ENCODE measurements at places on chromosomes 6 and 20. TPM values are rescaled to one million over a fixed set of nuclear protein-coding genes. Genes with fewer than 3 reads are reported as not detected.

TRIM15 gene
- 0.12 TPM for total RNA-seq

GHRH gene
- total RNA-seq: not detected

CLVS2 gene
- total RNA-seq: not detected

SPDEF gene
- not detected for total RNA-seq

DNA sequence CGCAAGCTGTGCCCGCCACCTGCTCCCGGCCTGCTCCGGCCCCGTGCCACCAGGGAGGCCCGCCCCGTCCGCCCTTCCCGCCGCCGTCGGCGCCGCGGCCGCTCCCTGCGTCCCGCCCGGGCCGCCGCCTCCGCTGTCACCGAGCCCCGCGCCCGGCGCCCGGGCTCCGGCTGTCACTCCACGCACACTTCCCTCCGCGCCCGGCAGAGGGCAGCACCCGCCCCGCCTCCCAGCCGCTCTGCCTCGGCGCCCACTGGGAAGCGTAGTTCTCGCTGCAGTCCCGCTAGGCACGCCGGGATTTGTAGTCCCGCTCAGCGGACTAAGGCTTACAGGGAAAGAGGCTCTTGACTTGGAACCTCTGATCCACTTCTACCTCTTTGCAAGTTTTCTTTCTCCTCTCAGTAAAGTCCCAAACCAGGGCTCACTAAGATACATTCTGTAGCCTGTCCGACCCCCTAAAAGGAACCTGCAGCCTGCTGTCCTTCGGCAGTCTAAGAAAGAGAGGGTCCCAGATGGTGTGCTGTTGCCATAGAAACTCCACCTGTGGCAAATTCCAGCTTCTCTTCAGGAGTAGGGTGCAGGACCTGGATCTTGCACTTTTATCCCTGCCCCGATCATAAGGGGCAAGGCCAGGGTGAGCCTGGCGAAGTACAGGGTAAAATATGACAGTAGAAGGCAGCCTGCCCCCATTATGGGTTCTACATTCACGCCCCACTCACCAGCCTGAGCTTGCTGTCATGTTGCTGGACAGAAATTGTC is at the start of gene TFEB:
TSS of gene TFEB (minus strand) at position 182 of the 759 bp plus-strand sequence. CDS start 44,395 bp downstream, outside the sequence.
- DNase-seq: peak; percentile 81
